ENCODE measurements at places on chromosomes 5 and 9. TPM values are rescaled to one million over a fixed set of nuclear protein-coding genes. Genes with fewer than 3 reads are reported as not detected.

Gene FAXDC2
- total RNA-seq: 25.3 TPM

GRCh38 chr9:126114850-126115460 is 211.7 kb upstream of the MVB12B start:
- no peaks in the 10 kb centered on the region for H3K36me3 ChIP-seq
- no peak overlapping the region for H3K4me3 ChIP-seq
- DNase-seq: no peak

- H3K4me3 ChIP-seq: no peak overlapping the region
- no peaks in the 10 kb centered on the region for H3K27me3 ChIP-seq
- DNase-seq: no peak
- no peaks in the 10 kb centered on the region for H3K4me1 ChIP-seq
- no peaks in the 10 kb centered on the region for H3K36me3 ChIP-seq
Measured at GRCh38 chr5:6482735-6483134, 34.1 kb downstream of the UBE2QL1 start.

Gene TERT
- not detected for total RNA-seq

Gene STKLD1
- not detected for total RNA-seq

GRCh38 chr9:107340920-107341632 is 58.0 kb downstream of the RAD23B start:
- no peaks in the 10 kb centered on the region for H3K4me1 ChIP-seq
- H3K27ac ChIP-seq: no peak overlapping the region

DNA sequence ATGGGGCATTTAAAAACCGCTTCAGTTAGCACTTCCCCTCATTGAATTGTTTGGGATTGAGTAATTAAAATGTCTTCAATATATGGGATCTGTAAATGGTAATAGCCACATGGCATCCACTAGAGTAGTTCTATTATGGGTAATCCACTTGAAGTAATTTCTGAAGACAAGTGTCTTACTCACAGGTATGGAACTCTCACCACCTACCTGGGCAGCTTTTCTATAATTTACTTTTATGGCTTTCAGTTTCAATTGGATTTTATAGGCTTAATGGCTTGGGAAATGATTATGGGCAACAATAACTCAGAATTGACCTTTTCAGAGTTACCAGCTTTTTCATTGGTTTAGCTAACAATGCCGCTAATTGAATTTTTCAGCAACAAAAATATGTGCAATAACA is 597.9 kb downstream of the PTPRD start:
- H3K27ac ChIP-seq: no peak overlapping the region
- no peak overlapping the region for H3K4me3 ChIP-seq
- no peaks in the 10 kb centered on the region for H3K36me3 ChIP-seq

GRCh38 chr9:135602789-135603481 is 36.4 kb downstream of the GLT6D1 start:
- no peak for DNase-seq
- no peaks in the 10 kb centered on the region for H3K4me1 ChIP-seq
- no peaks in the 10 kb centered on the region for H3K36me3 ChIP-seq

DNA sequence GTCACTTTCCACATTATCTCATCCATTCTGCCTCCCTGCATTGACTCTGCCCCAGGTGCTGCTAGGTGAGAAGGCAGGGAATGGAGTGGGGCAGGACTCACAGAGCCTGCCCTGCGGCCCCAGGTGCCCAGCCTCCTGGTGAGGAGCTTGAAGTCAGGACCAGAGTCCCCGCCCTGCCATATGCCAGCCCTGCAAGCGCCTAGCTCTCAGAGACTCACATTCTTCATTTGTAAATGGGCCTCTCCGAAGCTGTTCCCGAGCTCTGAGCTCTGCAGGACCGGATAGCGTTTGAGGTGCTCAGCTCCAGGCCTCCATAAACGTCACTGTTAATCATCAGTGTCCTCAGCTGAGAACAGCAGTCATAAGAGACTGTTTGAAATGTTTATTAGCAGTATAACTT is 75.1 kb upstream of the STXBP1 start:
- H3K27me3 ChIP-seq: no peaks in the 10 kb centered on the region
- DNase-seq: no peak
- H3K4me1 ChIP-seq: peaks cover 68% of the 10 kb centered on the region
- no peaks in the 10 kb centered on the region for H3K36me3 ChIP-seq

DNA sequence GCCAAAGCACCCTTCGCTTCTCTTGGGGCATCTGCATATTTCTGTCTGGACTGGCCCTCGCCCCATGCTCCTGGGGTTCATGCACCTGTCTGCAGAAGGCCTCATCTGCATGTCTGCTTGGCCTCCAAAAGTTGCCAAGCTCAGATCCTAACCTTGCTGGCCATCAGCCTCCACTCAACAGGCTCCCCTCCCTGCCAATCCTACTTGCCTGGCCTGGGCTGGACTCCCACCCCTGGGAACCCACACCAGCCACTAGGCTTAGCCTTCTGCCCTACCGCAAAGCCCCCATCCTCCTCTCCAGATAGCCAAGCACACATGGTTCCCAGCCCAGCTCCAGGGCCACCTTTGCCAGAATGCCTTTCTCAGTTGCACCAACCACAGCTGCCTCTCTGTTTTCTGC is 159.8 kb downstream of the PAX5 start:
- no peak overlapping the region for H3K4me3 ChIP-seq
- no peak overlapping the region for H3K27ac ChIP-seq
- DNase-seq: no peak
- H3K27me3 ChIP-seq: no peaks in the 10 kb centered on the region
- no peaks in the 10 kb centered on the region for H3K4me1 ChIP-seq
- no peaks in the 10 kb centered on the region for H3K36me3 ChIP-seq

Gene BARHL1
- total RNA-seq: not detected

Gene OSTF1
- total RNA-seq: 25.1 TPM

GRCh38 chr9:14616188-14616982 is 76.8 kb downstream of the ZDHHC21 start:
- no peaks in the 10 kb centered on the region for H3K27me3 ChIP-seq
- no peaks in the 10 kb centered on the region for H3K4me1 ChIP-seq
- peaks cover 14% of the 10 kb centered on the region for H3K36me3 ChIP-seq
- DNase-seq: no peak

- no peak for DNase-seq
- no peak overlapping the region for H3K4me3 ChIP-seq
- no peak overlapping the region for H3K27ac ChIP-seq
- no peaks in the 10 kb centered on the region for H3K27me3 ChIP-seq
- no peaks in the 10 kb centered on the region for H3K36me3 ChIP-seq
Measured at GRCh38 chr9:117302487-117302886, 112.4 kb downstream of the ASTN2 start.

- no peak overlapping the region for H3K27ac ChIP-seq
- H3K4me3 ChIP-seq: peak overlapping the region; percentile 83
- peaks cover 23% of the 10 kb centered on the region for H3K4me1 ChIP-seq
Measured at GRCh38 chr5:58456486-58456885, 3.4 kb downstream of the PLK2 start.

- H3K27me3 ChIP-seq: no peaks in the 10 kb centered on the region
- no peaks in the 10 kb centered on the region for H3K4me1 ChIP-seq
- no peaks in the 10 kb centered on the region for H3K36me3 ChIP-seq
- no peak for DNase-seq
Measured at GRCh38 chr5:82720213-82721086, 356.7 kb downstream of the TMEM167A start.

Gene MARCOL
- total RNA-seq: not detected

GRCh38 chr9:77598524-77598923 is 49.6 kb downstream of the GNA14 start:
- H3K27ac ChIP-seq: no peak overlapping the region
- no peak overlapping the region for H3K4me3 ChIP-seq
- no peaks in the 10 kb centered on the region for H3K27me3 ChIP-seq
- no peak for DNase-seq
- H3K36me3 ChIP-seq: no peaks in the 10 kb centered on the region

Gene DNAJA1
- 53.6 TPM for total RNA-seq

Gene RNF180
- 7.9 TPM for total RNA-seq

DNA sequence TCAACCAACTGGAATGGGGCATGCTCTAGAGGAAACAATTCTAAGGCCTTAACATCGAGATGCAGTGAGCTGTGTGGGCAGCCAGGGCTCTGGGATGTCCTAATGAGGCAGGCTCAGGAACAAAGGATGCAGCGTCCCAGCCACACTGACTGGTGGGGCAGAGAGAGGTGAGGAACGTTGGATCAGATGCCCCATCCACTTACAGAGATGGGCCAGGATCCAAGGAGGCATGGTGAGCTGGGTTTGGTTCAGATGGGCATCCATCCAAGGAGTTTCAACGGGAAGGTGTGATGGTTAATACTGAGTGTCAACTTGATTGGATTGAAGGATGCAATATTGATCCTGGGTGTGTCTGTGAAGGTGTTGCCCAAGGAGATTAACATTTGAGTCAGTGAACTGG is 15.5 kb upstream of the MARCHF6 start:
- no peaks in the 10 kb centered on the region for H3K36me3 ChIP-seq
- no peak for DNase-seq
- H3K27me3 ChIP-seq: no peaks in the 10 kb centered on the region
- no peak overlapping the region for H3K4me3 ChIP-seq

- H3K27me3 ChIP-seq: no peaks in the 10 kb centered on the region
- H3K36me3 ChIP-seq: no peaks in the 10 kb centered on the region
- H3K4me3 ChIP-seq: no peak overlapping the region
- no peaks in the 10 kb centered on the region for H3K4me1 ChIP-seq
- DNase-seq: no peak
Measured at GRCh38 chr5:134267366-134268018, 41.6 kb upstream of the PPP2CA start.

Gene PCDHA12
- not detected for total RNA-seq

Gene CNTFR
- 4.7 TPM for total RNA-seq

- no peak overlapping the region for H3K4me3 ChIP-seq
- no peaks in the 10 kb centered on the region for H3K27me3 ChIP-seq
- no peaks in the 10 kb centered on the region for H3K36me3 ChIP-seq
- no peak for DNase-seq
- peaks cover 11% of the 10 kb centered on the region for H3K4me1 ChIP-seq
Measured at GRCh38 chr9:13570068-13570974, 290.8 kb upstream of the MPDZ start.

Gene SLC27A6
- 0.43 TPM for total RNA-seq

- H3K4me3 ChIP-seq: no peak overlapping the region
- H3K36me3 ChIP-seq: no peaks in the 10 kb centered on the region
- no peaks in the 10 kb centered on the region for H3K27me3 ChIP-seq
- no peak overlapping the region for H3K27ac ChIP-seq
Measured at GRCh38 chr5:152314196-152314829, 90.8 kb downstream of the NMUR2 start.

Measured in ascending aorta (tissue), 2 donors.